ENCODE measurements at places on chromosomes 4 and X.

- no peak for DNase-seq
These were observed 39.4 kb downstream of the PPM1K start for GRCh38 chr4:88244816-88245579.

DNA sequence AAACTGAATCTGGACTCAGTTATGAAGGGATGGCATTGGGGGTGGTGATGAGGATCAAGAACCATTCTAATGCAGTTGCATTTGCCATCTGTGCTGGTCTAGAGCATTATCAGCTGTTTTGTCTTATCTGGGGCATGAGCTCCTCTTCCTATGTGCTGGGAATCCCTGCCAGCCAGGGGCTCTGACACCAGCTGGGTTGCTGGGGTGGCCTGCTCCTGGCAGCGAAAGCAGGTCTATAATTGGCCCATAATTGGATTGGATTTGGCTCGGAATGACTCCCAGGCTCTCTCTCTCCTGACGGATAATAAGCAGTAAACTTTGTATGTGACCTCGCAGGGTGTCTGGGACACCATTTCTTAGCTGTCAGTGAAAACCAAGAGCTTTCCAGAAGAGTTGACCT lies 34.1 kb downstream of the SMPX start:
- DNase-seq, result no peak

GRCh38 chr4:122341886-122342285 lies 36.9 kb upstream of the ADAD1 start:
- peak; percentile 45 for DNase-seq

GRCh38 chrX:2690856-2691542 lies at the start of gene CD99:
TSS of gene CD99 (plus strand) at chrX:2691295. CDS start at chrX:2691361, 66 bp downstream.
- peak; percentile 90 for DNase-seq

DNA sequence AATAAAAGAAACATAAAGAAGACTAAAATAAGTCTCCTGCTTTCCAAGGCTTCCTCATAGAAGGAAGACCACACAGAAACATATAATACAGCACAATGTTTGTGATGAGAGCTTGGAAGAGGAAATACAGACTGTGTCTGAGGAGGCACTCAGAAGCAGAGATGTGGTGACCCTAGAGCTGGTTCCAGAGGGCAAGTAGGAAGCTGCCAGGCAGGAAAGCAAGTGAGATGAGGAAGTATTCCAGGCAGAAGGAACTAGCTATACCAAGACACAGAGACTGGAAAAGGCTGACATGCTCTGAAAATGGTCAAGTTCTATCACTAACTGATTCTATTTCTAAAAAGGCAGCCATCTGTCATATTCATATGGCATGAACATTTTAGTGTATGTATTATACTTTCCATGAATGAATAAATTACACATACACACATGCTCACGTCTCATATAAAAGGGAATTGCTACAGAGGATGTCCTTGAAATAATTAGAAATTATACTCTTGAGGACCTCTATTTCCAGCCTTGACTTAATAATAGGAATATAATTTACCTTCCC lies 16.6 kb upstream of the HSFX2 start:
- no peak for DNase-seq

DNA sequence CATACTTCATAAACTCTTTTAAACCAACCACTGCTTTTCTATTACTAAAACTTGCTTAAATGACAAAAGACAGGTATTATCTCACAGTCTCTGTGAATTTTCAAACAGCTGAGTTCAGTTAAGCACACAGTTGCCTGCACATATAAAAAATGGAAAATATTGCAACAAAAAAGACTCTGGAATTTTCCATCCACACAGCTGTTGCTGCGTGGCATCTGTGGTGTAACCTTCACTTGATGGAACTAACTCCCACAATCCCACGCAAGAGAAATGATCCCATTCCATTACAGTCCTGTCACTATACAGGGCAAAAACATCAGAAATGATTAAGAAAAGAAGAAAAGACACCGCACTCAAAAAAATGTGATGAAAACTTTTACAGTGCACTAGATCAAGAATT lies 149.8 kb upstream of the TBL1X start:
- DNase-seq, result peak; percentile 41

DNA sequence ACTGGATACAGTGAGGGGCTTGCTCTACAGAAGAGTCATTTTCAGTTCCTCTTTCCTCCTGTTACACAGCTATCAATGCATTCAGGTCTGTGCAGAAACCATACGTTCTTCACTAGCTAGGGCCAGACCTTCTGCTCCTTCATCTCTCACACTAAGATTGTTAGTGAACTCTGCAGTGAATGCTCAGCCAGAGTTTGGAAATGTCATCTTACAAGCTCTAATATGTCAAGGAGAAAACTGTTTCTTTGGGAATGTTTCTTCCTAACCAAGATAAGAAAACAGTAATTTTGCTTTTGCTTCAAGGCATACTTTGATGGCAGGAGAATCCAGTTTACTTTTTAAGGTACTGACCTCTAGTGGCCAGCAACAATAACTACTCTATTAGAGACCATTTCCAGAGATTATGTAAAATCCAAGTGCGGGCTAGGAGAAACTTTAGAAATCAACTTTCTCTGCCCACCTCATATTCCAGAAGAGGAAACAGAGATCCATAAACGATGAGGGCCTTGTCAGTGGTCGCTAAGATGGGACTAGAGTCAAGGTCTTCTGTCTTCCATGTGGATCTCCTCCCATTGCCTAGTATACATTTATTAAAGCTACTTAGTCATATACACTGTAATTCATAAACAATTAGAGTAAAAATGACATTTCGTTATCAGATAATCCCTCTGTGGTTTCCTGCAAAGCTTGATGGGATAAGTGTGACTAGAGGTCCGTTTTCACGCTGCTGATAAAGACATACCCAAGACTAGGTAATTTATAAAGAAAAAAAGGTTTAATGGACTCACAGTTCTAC lies 12.1 kb upstream of the CC2D2A start:
- DNase-seq, result peak; percentile 64

- no peak for DNase-seq
These were observed 76.1 kb downstream of the ZNF518B start for GRCh38 chr4:10381146-10381545.

DNA sequence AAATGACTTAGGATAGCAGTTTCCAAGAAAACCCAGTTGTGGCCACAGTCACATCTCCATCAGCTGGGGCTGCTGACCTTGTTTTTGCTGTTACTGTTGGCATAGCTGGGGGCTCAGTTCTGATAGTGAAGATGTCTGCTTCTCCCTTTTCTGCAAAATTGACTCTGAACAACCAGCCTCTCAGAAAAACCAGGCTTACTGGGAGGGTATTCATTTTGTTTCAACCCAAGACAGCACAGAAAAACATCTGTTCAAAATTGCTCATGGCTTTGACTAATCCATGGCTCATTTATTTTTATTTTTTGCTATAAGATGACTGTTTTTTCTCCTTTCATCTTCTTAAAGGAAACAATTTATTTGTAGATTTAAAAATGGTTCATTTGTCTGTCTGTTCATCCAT lies 53.1 kb downstream of the RASL11B start:
- no peak for DNase-seq

DNA sequence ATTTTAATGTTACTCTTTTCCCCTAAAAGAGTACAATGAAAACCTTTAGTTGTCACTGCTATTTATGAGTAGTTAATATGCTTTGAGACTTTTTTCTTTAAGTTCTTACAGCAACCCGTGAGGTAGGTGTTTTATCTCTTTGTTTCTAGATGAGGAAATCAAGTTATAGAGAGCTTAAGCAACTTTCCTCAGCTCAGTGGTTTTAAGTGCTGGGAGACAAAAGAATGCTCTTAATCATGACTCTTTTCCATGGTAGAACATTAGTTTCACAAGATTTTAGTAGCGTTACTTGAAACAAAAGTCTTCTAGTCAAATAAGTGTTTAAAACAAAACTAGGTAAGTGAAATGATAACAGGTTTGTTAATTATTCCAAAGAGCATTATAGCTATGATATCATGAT lies 354.7 kb upstream of the PITX2 start:
- DNase-seq, result no peak

- peak; percentile 36 for DNase-seq
These were observed at the start of gene ANKRD37 for GRCh38 chr4:185396724-185397385. TSS of gene ANKRD37 (plus strand) at chr4:185396841. CDS start at chr4:185396924, 83 bp downstream.

DNA sequence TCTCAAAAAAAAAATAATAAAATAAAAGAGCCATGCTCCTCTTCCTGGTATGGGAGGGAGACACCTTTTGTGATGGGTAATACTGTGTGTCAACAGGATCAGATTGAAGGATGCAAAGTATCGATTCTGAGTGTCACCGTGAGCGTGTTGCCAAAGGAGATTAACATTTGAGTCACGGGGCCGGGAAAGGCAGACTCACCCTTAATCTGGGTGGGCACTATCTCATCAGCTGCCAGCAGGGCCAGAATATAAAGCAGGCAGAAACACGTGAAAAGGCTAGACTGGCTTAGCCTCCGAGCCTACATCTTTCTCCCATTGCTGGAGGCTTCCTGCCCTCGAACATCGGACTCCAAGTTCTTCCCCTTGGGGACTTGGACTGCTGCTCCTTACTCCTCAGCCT lies 95.4 kb downstream of the SHOX start:
- DNase-seq, result no peak

DNA sequence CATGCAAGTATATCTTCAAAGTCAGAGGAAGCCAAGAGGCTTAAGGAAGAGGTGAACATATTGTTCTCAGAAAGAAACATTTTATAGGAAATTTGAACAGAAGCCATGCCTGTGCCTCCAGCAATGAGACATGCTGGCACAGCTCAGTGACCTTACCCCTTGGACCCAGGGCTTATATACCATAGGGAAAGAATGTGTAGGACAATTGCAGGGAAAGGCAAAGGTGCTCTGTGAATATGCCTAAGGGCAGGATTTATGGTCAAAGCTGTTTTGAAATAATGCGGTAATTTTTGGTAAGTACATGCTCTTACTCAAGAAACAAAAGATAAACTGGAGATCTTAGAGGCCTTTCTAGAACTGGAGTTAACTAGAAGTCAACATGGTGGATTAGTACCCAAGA lies 568.8 kb downstream of the GRID2 start:
- no peak for DNase-seq

- DNase-seq, result no peak
These were observed 95.4 kb upstream of the ADRA2C start for GRCh38 chr4:3670521-3671519.

GRCh38 chrX:150203248-150203645 lies 159.9 kb upstream of the MAMLD1 start:
- DNase-seq, result no peak

GRCh38 chrX:83469551-83469950 lies 38.5 kb upstream of the POU3F4 start:
- DNase-seq, result peak; percentile 0

- DNase-seq, result no peak
These were observed 61.4 kb upstream of the ZCCHC13 start for GRCh38 chrX:74242484-74243138.

DNA sequence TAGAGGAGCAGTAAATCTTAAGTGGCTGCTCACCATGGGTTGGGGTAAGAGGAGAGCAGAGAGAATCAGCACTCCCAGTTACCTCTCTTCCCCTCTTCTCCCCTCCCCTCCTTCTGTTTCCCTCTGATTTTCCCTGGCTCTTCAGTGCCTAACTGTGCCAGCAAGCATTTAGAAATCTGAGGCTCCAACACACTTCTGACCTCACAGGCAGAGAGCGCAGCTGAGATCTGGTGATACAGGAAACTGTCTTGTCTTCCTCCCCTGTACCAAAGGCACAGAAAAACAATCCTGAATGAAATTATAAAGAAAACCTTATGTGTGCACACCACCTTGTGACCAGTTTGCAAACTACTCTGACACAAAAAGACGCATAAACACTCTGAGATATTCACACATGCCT lies 82.4 kb upstream of the SMIM10 start:
- DNase-seq, result no peak

- DNase-seq, result no peak
These were observed 19.7 kb downstream of the HERC6 start for GRCh38 chr4:88398381-88398780.

GRCh38 chrX:73766431-73766795 lies 203.4 kb downstream of the CHIC1 start:
- DNase-seq, result no peak

- no peak for DNase-seq
These were observed 1469.0 kb downstream of the PCDH7 start for GRCh38 chr4:32189130-32189529.

DNA sequence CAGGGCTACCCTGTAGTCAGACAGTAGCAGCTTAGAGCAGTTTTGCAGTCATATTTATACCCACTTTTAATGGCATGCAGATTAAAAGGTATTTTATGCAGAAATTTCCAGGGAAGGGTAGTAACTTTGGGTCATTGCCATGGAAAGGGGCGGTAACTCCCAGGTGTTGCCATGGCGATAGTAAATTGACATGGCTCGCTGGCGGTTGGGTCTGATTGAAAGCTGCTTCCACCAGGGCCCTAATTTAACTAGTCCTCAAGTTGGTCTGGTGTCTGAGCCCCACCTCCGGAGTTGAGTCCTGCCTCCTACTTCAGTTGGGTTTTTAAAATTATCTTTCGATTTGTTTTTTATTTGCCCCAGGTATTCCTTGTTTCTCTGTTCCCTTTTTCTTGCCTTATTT lies 70.1 kb downstream of the NAA11 start:
- DNase-seq, result no peak

GRCh38 chr4:139691-140090 lies 15.4 kb downstream of the ZNF718 start:
- no peak for DNase-seq

- no peak for DNase-seq
These were observed 17.9 kb upstream of the HAND2 start for GRCh38 chr4:173547889-173548288.

DNA sequence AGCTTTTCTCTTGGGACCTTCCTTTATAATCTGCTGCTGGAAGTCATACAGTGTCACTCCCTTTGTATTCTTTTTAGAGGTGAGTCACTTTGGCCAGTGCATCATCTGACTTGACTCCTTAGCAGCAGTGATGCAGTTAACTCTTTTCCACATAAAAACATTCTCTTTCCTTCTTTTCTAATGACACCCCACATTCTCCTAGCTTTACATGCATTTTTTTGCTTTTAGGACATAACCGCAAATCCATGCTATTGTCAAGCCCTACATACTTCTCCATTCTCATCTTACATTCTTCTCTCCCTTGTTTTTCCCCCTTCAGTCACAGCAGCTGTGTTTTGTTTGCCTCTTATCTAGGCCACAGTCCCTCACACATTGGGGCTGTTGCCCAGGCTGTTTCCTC lies 55.1 kb downstream of the ZNF330 start:
- DNase-seq, result peak; percentile 3

DNA sequence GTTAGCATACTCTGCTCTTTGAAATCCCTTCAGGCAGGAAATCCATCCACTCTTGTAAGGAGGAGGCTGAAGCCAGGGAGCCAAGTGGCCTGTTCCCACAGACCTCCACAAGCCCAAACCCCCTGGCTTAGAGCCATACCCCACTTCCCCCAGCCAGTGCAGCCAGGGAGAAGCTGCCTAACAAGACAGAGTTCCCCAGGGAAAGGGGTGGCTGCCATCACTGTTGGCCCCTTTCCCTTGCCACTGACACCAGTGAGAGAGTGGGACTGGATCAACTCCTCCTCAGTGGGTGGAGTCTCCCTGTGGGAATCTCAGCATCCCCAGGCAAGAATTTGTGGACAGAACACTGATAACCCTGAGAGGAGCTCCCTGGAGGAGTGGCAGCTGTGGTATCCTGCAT lies 389.4 kb downstream of the PABPC4L start:
- DNase-seq, result no peak

DNA sequence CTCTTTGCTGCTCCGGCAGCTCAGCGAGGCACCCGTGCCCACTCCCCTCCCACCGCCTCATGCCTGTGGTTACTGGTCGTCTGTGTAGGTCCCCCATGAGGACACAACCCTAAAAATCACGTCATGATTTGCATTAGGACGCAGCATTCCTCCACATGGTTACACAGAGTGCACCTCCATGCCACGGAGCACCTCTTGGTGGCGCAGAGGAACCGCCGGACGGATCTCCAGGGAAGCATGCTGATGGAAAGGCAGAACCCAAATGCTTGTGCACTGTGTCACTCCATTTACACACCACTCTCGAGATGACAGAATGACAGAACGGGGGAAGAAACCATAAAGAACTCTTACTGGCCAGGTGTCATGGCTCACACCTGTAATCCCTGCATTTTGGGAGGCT lies 22.4 kb downstream of the FAM53A start:
- DNase-seq, result no peak

Measured in RPMI7951 (cell line).